ENCODE measurements at places on chromosomes 2 and 18. TPM values are rescaled to one million over a fixed set of nuclear protein-coding genes. Genes with fewer than 3 reads are reported as not detected.

Gene FSIP2
- 0.57 TPM for total RNA-seq

Gene MDH1
- 284 TPM for total RNA-seq

DNA sequence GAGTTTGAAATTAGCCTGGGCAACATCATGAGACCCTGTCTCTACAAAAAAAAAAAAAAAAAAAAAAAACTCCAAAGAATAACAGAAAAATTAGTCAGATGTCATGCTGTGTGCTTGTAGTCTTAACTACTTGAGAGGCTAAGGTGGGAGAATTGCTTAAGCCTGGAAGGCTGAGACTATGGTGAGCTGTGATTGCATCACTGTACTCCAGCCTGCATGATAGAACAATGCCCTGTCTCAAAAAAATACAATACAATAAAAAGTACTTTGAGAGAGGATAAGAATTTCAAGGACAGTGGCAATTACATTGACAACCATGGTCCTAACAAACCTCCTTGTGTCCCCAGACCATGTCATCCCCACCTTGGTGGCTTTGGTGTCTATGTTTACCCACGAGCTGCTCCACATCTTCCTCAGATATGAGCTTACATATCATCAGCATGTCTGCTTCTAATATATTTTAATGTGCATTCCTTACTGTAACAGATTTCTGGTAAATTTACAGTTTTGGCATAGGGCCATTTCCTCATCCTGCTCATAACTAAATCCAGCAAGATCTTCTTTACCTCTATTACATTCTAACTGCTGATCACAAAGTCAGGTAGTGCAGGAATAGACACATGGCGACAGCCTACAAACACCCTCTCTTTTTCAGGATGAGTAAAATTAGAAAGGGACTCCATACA, 437.7 kb upstream of the HNRNPA3 start:
- DNase-seq, result no peak

GRCh38 chr18:55264108-55264507, 304.8 kb upstream of the CCDC68 start:
- no peak for DNase-seq

DNA sequence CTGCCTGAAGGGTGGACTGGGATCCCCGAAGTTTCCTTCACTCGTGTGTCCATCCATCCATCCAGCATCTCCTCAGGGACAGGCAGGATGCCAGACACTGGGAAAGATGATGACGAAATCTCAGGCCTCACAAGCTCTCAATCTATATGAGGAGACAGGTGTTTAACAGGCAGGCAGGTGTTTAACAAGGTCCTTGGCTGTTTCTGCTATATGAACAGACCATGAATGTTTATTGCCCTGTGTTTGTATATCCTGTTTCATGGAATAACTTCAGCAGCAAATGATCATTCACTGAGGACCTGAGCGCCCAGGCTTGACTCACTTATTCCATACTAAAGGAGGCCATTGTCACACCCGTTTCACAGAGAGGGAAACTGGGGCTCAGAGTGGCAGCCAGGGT, 685.8 kb upstream of the HS6ST1 start:
- no peak for DNase-seq

- DNase-seq, result no peak
Measured at GRCh38 chr2:176560296-176560695, 291.1 kb downstream of the MTX2 start.

GRCh38 chr18:10252952-10253705, 201.3 kb upstream of the APCDD1 start:
- DNase-seq, result no peak

DNA sequence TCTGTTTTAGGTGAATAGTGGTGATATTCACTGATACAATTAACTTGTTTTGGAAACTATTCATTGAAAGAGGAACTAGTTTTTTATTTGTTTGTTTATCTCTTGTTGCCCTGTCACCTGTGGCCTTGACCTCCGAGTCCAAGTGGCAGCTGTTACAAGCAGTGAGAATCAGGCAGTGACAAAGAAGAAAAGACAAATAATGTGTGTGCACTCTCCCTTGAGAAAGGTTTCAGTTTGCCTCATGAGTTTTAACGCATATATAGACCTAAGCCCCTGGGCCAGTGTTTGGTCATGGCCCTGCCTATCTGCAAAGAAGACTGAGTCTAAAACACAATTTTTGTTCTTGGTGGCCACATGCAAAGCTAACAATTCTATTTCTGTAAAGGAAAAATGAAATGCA, 15.3 kb downstream of the KYNU start:
- no peak for DNase-seq

All from thymus (tissue), 14 donors.